Stimulated activated CD8-positive, alpha-beta memory T cell treated with anti-CD3 and anti-CD28 coated beads, Interleukin-7, amount 100 ng/mL, for 1 hour (primary cell): ENCODE measurements at places on chromosomes 3 and 15.

DNA sequence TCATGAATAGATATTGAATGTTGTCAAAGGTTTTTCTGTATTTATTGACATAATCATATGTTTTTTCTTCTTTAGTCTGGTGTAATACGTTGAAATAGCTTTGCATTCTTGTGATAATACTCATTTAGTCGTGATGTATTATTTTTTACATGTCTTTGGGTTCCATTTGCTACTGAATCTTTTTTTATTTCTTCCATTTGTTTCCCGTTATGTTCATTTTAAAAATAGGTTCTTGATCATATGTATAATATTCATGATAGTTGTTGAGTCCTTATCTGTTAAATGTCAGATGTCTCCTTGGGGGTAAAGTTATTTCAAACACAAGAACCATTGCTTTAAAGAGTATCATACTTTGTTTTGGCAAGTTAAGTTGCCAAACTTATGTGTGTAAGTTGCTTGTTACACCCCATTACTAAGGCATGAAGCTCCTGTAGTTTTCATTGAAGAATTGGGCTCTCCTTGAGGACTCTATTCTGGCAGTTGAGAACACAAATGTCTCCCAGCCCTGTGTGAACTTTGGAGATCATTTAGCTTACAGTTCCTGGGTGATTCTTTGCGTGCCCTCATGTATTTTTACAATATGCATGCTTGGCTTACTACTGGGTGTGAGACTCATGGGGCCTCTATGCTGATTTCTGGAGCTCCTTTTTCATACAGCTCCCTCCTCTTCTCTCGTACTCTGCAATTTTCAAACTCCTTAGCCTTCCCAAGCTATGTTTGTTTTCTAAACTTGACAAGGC lies 8.3 kb downstream of the AKAP13 start:
- no peak for DNase-seq

GRCh38 chr3:141287326-141287725 lies 55.7 kb downstream of the PXYLP1 start:
- no peak for DNase-seq

GRCh38 chr15:101153801-101154656 lies 97.8 kb downstream of the CHSY1 start:
- no peak for DNase-seq

- DNase-seq: no peak
These were observed 1.2 kb upstream of the EIF3J start for GRCh38 chr15:44535523-44536301.

DNA sequence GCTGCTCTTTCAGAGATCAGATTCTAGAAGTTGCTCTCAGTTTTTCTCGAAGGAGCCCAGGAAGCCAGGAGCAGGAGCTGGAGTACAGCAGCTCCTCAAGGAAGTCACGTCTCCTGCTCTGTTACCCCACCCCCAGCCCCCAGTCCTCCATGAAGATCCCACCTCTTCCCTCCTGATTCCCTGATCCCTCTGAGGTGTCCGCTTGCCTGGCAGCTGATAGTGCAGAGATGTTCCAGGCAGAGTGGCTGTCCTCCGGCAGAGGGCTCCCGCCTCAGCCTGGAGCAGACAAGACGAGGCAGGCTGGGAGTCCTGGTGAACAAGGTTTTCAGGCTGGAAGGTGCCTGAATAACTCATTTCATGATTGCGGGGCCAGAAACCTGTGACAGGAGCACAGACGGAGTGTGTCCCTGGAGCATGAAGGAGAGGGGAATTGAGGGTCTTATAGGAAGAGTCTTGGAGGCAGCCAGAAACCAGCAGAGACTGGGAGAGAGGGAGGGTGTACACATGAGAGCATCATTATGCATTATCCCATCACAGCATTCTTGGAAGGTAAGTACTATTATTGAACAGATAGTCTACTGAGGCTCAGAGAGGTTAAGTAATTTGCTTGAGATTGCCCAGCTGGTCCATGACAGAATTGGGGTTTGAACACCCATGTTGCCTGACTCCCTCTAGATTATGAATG lies 1.2 kb downstream of the HRH1 start:
- no peak for DNase-seq

GRCh38 chr3:171348121-171348520 lies 112.1 kb downstream of the TNIK start:
- DNase-seq: no peak

- no peak for DNase-seq
These were observed 796.0 kb downstream of the ROBO2 start for GRCh38 chr3:77835921-77836320.

- DNase-seq: no peak
These were observed 370.4 kb upstream of the TGFBR2 start for GRCh38 chr3:30236011-30236410.

DNA sequence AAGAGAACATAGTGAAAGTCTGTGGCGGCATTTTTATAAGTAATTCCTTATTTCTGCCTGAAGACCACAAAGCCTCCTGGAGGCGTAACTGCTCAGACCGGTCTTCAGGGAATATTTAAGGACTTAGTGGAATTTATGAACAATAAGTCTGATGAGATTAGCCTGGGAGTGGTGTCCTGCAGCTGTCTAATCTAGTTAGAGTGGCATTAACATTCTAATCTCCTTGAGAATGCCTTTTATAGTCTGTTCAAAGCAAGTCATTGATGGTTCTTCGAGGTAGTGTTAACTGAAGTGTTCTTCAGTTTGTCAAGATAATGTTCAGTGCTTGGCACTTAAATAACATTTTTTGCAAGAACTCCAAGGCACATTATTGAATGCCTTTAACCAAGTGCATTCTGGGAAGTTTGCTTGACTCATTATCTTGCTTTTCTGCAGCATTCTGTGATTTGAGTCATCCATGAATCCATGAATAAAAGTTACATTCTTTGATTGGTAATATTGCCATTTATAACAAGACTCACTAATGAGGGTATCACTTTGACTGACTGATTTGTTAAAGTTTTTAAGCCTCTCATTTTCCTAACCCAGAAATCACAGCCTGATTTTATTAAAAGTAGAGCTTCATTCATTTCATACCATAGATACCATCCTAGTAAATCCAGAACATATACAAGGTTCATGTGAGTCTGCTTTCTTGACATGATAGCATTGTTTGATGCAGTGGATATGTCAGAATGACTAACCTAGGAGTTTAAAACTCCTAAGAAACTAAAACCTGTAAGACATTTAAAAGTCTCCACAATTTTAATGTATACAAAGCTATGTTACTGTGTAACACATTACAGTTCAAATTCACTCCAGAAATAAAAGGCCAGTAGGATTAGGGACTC lies 12.5 kb downstream of the RBM5 start:
- DNase-seq: no peak
